ENCODE measurements at places on chromosomes 13 and 19.

DNA sequence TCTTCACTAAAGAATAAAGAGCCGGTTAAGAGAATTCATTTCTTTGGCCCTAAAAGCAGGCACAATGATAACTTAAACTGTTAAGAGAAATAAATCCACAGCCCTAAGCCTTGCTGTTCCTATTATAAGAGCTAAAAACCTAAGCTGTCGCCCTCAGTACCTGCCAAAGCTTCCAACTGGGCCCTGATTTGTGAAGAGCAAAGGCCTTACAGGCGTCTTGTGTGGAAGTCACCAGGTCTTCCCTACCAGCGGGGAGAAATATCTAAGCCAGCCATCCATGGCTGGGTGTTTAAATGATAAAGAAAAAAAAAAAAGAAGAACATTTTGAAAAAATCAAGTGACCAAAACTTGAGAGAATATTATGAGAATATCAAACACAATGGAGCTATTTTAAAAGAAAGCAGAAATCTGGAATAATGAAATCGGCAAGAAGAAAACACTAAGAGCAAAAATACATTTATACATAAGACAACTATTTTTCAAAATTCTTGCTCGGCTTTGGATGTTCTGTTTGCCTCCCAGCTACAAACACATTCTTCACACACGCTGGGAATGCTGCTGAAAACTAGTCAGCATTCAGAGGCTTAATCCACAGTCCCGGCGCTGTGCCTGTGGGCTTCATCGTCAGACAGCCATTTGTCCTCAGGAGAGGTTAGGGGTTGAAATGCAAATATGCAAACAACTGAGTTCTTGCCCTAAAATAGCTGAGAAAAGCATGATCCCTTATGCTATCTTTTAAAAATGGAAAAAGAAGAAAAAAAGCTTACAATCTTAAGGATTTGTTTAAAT is 89.8 kb upstream of the LSM14A start:
- no peak for DNase-seq

DNA sequence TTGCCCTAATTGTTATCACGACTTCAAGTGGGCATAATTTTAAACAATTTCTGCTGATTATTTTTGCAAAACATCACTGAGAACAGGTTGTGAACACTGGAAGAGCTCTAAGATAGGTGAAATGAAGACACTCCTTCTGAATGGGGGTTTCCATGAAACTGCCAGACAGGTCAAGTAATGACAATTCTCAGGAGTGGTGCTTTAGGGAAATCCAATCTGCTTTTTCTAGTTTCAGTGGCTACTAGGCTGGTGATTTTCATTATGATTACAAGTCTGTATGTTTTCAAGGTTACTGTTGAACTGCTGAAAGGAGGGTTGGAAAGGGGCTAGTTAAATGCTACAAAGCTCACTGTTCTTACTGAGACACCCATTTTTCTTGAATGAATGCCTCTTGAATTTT is 1724.2 kb downstream of the PCDH9 start:
- DNase-seq: no peak

GRCh38 chr19:42480335-42481095 is 37.8 kb upstream of the CXCL17 start:
- DNase-seq: no peak

DNA sequence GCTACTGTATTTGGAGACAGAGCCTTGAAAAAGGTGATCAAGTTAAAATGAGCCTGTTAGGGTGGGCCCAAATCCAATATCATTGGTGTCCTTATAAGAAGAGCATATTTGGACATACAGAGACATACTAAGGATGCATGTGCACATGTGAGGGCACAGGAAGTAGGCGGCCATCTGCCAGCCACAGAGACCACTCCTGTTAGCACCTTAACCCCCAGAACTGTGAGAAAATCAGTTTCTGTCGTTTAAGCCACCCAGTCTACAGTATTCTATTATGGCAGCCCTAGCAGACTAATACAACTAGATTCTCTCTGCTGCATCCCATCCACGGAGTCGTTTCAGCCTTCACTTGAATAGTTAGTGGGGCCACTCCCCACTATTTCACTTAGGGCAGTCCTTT is 39.4 kb upstream of the DGKH start:
- DNase-seq: no peak

- peak; percentile 43 for DNase-seq
Measured at GRCh38 chr13:43159026-43159461, 135.7 kb downstream of the DNAJC15 start.

GRCh38 chr19:50537306-50537685 is 23.6 kb upstream of the ASPDH start:
- DNase-seq: no peak
